Fibroblast of lung (primary cell): ENCODE measurements at places on chromosomes 1 and 21.

DNA sequence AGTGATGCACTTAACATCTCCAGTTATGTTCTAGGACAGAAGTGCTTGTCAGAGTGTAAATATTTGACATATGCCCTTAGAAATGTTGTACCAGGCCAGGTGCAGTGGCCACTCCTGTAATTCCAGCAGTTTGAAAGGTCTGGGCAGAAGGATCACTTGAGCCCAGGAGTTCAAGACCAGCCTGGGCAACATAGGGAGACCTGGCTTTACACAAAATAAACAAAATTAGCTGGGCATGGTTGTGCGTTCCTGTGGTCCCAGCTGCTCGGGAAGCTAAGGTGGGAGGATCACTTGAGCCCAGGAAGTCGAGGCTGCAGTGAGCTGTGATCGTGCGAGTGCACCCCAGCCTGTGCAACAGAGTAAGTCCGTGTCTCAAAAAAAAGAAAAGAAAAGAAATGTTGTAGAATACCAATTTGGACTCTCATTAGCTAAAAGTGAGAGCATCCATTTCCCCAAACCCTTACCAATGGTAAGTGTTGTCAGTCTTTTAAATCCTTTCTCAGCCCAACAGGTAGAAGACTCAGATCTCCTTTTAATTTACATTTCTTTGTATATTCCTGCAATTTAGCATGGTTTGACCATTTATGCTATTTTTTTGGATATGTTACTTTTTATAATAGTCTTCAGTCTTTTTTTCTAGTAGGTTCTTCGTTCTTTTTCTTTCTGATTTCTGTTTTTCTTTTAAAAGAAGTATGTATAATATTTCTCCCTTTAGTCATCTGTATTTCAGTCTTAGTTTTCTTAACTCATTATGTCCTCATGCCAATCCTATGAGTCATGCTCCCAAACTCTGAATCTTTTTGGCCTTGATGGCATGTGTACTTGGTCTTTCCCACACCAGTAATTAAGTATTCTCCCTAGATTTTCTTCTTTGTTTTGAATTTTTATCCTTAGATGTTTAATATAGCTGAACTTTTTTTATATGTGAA, 74.4 kb downstream of the CAMTA1 start:
- peak; percentile 98 for DNase-seq

DNA sequence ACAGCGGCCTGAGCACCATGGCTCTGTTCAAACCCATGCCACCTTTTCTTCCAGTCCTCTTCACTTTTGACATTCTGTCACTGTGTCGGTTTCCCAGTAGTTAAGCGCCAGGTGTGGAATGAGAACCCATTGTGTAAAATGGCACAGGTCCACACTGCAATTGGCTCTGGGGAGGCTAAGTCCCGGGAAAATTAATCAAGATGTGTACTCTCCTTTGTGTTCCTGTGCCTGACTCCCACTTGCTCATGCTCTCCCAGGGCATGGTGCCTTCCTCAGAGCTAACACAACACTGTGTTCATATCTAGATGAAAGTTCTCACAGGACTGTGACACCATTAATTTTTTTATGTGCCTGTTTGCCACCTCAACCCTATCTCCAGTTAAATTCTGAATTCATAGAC, 59.0 kb upstream of the BTG3 start:
- no peak for DNase-seq

DNA sequence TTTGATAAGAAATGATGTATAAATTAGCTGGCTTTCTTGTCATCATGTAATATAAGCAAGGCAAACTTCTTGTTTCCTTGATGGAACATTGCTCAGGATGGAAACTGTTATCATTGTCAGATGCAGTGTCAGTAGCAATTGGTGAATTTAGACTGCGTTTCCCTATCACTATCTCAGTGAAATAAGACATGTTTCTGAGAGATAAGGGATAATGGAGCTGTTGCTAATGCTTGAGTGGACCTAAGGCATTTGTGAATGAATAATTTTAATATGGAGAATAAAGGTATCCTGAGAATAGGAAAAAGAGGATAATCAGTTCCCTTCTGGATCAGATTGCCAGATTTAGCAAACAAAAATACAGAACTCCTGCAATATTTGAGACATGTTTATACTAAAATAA, 160.9 kb downstream of the HLX start:
- no peak for DNase-seq

- DNase-seq = peak; percentile 40
Observed at GRCh38 chr1:11842154-11843041, 5.2 kb downstream of the NPPA start.

DNA sequence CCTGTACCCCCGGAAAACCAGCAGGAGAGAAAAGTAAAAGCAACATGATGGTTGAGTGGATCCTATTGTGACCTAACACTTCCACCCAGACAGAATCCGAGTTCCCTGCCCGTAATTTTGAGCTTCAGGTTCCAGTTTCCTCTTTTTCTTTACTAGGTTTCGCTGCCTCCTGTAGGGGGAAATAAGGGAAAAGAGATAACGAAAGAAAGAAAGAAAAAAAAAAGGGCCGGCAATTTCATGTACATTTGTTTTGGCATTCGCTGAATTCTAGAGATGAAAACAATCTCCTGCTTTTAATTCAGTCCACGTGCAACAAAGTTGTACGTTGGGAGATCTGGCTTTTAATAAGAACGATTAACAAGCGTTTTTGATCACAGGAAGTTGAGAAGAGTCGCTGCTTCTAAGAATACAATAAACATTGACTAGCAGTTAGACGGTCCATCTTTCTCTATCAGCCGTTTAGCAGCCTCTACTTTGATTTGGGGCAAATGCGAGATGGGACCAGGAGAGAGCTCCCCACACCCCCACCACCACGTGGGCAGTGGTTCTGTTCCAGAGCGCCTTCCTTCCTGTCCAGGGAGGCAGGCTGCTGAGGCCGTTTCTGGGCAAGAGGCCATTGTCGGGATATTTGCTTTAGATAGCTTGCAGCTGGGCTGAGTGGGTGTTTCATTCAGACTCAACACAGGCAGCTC, 155.9 kb upstream of the RUNX1 start:
- DNase-seq = peak; percentile 97

DNA sequence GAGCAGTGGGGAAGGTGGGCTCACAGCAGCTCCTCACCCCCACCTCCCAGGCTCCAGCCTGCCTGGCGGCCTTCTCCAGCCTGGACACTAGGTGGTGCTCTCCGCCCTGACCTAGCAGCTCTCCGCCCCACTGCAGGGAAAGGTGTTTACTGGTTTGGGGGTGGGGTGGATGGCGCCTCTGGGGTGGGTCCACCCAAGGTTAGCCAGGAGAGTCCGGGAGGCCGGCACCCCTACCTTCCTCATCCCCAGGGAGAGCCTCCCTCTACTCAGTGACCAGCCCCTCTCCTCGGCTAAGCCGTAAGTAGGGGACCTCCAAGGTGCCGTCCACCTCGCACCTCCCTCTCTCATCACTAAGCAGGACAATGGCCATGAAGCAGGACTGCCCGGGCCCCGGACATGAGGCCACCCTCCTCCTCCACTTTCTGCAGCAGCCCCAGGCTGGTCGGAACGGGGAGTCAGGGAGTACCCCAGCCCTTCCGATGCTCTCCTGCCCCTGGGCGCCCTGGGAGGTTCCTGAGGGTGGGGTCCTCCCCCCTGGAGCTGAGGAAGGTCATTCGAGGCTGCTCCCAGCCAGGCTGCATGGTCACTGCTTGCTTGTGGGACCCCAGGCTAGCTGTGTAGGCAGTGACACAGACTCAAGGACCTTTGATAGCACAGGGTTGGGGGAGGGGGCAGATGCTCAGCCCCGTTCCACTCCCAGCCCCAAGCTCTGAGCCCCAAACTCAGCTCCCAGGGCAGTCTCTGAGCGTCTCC, 101.4 kb upstream of the VAMP3 start:
- DNase-seq = peak; percentile 38

- peak; percentile 87 for DNase-seq
Observed at GRCh38 chr1:109926662-109927300, 16.1 kb downstream of the CSF1 start.

DNA sequence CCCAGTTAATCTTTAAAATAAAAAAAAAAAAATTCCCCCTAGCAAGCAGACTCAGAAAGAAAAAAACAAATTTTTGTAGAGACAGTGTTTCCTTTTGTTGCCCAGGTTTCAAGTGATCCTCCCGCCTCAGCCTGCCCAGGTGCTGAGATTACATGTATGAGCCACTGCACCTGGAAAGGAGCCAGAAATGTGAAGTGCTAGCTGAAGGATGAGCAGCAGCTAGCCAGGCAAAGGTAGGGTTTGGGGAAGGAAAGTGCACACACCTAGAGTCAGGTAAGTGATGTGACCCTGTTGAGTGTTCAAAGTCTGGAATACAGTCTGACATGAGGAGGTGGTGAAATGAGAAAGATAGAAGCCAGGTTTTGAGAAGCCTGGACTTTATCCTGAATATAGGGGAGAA, 1.7 kb downstream of the AKR1A1 start:
- DNase-seq = peak; percentile 16

- no peak for DNase-seq
Observed at GRCh38 chr1:204336421-204337035, 23.2 kb downstream of the PLEKHA6 start.

- no peak for DNase-seq
Observed at GRCh38 chr1:15735304-15736037, 587 bp upstream of the SLC25A34 start.

- DNase-seq = peak; percentile 54
Observed at GRCh38 chr21:26127918-26128317, 42.7 kb downstream of the APP start.
